HuH-7.5 (cell line): ENCODE measurements at places on chromosomes 6 and 20.
A peak's percentile ranks its signal among the peaks of the same experiment; 100 is the strongest.

DNA sequence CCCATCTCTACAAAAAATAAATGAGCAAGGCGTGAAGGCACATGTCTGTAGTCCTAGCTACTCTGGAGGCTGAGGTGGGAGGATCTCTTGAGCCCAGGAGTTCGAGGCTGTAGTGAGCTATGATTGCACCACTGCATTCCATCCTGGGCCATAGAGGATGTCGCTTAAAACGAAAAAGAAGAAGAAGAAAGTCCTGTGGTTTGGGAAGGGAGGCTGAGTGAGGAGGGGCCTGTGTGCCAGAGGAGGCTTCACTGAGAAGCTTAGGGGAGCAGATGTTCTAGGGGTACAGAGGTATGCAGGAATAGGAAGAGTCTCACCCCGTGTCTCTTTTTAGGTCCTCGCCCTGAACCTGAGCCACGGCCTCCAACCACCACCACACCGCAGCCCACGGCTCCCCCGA lies 4.2 kb downstream of the MMP9 start:
- DNase-seq, result no peak

DNA sequence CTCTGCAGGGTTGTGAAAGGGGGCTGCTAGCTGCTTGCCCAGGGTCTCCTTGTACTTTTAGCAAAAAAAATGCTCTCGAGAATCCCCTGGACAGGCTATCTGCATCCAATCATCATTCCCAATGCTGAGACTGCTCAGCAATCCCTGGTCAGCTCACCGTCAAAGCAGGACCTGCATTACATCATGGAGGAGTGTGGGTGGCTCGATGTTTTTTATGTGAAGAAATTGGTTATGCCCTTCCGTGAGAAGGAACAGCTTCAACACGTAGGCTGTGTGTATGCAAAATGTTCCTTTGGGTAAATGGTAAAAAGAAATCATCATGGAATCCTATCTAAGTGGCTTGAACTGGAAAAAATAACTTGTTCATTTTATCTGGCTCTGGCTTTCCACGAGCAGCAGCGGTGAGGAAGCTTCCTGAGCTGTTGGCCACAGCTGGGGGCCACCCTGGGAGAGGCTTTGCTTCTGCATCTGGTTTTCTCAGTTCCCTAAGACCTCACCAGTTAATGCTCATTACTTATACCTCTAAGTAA lies 111.4 kb downstream of the FYN start:
- no peak for DNase-seq

GRCh38 chr6:129211626-129212025 lies 328.7 kb downstream of the LAMA2 start:
- no peak for DNase-seq

GRCh38 chr6:37365791-37366190 lies 12.0 kb downstream of the RNF8 start:
- no peak for DNase-seq

DNA sequence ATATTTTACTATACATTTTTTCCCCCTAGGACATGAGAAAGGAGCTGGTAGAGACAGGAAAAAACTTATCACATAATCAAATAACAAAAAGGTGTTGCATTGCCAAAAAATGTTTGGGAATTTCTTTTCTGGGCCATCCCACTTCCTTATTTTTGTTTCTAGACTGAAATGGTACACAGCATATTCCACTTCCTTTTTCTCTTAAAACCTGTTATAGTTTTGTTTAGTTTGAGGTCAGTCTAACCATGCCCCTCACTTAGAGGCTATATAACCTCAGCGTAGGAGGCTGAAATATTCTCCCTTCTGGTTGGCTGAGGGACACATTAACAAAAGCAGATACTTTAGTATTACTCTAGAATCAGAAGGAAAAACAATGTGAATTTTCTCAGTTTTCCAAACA lies 323.9 kb downstream of the GJA1 start:
- DNase-seq, result no peak

- DNase-seq, result no peak
Observed at GRCh38 chr20:24149175-24149574, 160.6 kb upstream of the GGTLC1 start.

DNA sequence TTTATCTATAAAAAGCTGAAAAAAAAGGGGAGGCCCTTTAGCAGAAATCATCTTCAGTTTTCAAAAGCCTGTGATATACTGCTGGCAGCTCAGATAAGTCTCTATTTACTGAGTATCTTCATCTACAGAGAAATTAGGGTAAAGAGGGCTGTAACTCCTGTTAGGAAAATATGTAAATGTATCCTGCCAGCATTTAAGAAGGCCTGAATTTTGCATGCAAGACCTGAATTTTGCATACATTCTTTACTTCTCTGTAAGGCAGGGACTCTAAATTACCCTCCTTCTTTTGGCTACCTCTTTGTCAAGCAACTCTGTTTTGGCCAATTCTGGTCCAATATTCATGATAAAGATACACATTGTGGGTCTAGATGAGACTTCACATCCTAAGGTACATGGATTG lies 150.6 kb upstream of the SPACA1 start:
- no peak for DNase-seq

DNA sequence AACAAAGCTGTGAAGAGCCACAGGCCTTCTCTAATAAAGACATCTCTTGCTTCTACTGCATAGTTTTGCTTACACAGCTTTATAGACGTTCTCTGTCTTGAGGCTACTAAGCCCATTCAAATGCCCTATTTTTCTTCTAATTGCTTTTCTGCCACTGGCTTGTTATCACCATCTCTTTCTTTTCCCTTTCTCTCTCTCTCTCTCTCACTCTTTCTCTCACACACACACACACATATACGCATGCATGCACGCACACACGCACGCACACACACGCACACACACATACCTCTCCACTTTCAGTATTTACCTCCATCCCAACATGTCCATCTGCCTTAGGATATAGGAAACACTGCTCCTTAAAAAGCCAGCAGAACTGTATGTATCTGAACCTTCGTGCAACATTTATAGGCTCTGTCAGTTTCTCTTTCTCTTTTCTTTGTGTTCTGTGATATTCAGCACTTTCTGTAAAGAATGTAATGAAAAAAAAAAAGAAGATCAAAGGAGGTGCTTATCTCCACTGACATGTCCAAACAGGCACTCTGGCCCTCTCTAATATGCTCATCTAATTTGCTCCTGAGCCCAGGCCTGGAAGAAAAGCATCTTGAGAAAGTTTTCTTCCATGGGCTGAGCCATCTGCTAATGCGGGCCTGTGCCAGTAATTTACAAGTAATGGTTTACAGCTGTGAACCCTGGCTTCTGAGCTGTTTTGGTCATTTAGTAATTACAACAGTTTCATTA lies 1046.7 kb upstream of the MAP3K7 start:
- DNase-seq, result no peak

DNA sequence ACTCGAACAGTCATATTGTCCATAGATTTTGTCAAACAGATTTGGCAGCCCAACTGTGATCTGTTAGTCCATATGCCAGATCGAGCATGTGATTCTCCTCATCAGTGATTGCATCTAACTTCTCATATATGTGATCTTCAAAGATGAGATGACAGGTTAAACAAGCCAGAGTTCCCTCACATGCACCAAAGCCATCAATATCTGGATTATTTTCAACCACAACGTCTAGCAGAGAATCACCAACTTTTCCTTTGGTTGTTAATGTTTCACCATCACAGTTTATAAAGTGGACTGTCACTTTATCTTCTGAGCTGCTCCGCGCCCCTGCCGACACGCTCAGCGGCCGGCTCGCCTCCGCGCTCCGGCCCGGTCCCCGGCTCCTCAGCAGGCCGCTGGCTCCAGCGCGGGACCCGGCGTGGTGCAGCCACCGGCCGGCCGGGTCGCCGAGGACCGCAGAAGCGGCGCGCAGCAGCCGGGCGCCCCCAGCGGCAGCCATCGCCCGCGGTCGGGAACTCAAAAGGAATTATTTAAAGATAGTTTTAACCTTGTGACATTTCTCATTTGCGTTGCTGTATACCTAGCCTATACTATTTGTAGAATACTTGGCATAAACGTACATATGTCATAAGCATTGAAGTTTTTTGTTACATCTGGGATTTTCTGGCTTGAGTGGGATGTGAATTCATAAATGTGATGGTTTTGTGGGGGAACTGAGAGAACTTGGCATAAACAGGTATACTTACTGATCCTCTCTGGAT lies 40.1 kb upstream of the DYNLRB1 start:
- DNase-seq, result peak; percentile 36
